GM12891 (cell line): ENCODE measurements at places on chromosomes 16 and 17.

DNA sequence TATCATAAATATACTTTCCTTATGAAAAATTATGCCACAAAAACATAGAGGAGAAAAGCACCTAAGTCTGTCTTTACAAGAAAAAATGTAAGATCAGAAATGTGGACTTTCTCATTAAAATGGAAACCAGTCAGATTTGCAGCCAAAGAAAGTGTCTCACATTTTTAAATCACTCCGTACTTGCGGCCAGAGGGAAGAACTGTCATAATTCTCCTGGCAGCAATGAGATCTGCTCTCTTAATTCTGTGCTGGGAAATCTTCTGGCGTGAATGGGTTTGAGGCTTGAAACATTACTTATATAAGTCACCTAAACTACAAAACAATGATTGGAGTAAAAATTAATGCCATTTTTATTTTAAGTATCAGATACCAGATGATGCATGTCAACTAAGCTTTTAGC lies 10.7 kb downstream of the C16orf95 start:
- no peak for DNase-seq

- DNase-seq = no peak
Observed at GRCh38 chr16:11312718-11313492, 31.8 kb upstream of the PRM1 start.

GRCh38 chr17:42459256-42459800 lies 650 bp downstream of the ATP6V0A1 start:
- DNase-seq = no peak

DNA sequence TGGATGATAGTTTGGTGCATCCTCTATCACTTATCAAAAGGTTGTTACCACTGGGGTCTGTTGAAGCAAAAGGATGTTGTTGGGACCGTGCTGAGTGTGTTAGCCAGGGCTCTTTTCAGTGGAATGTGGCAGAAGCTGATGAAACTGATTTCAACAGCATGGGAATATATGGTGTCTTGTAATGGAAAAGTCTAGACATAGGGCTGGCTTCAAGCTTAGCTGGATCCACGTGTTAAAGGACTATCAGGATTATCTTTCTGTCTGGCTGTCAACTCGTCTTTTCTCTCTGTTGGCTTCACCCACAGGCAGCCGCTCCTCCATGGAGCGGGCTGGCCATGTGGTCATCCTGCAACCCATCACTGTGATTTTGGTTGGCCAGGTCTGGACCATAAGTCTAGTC lies 8.7 kb downstream of the SNX29 start:
- DNase-seq = no peak

GRCh38 chr16:50769-51591 lies 2.4 kb downstream of the POLR3K start:
- no peak for DNase-seq

- no peak for DNase-seq
Observed at GRCh38 chr17:74190807-74191406, 12.6 kb upstream of the RPL38 start.

- DNase-seq = no peak
Observed at GRCh38 chr17:74380959-74381808, 13.9 kb downstream of the GPR142 start.

GRCh38 chr16:10107081-10107480 lies 75.1 kb downstream of the GRIN2A start:
- DNase-seq = no peak

GRCh38 chr16:49011901-49012300 lies 269.7 kb downstream of the CBLN1 start:
- DNase-seq = no peak

DNA sequence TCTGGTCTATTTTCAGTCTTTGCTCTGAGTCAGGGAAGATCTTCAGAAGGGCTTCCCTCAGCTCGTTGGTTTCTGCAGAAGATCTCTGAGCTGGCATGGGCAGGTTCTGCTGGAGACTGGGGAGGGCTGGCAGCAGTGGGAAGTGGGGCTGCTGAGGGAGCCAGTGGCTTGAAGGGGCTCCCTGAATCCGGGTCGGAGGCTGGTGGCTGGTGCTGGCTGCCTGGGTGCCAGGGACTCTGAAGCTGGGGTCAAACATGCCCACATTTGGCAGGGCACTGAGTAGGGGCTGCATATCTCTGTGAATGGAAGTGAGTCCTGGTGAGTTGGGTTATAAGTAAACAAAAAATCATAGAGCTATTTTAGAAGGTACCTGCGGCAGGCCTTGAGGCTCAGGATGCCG lies 67.0 kb downstream of the N4BP1 start:
- DNase-seq = no peak

DNA sequence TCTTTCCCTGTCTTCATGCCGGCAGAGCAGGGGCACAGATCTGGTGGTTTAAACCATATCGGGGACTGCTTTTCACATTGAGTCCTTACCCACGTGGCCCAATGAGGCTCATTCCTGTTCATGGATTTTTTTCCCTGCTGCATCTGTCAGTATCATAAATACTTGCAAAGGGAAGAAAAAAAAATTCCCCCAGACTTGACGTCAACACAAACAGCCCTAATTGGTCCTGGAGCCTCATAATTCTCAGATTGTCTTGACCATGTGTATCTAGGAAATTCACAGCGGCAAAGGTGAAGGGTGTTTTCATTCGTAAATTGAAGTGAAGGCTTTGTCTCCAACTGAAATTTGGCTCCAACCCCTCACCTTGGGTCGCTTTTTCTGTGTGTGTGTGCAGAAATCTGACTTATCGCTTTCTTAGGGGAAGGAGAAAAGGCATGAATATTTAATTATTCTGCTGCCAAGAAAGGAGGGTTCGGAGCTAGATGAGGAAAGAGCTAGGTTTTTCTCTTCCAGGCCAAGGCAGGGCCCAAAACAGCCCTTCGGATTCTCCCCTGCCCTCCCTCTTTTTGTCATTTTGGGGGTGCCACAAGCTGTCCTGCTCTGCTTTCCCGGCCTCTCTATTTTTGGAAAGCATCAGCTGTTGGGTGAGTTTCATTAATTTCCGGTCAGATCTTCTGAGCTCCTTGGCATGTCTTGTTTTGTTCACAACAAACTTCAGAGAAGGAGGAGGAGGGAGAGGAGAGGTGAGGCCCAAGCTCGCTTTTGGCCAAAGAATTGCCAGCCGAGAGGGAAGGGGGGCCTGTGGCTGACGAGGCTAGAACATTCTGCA lies 17.8 kb upstream of the CIBAR2 start:
- no peak for DNase-seq

DNA sequence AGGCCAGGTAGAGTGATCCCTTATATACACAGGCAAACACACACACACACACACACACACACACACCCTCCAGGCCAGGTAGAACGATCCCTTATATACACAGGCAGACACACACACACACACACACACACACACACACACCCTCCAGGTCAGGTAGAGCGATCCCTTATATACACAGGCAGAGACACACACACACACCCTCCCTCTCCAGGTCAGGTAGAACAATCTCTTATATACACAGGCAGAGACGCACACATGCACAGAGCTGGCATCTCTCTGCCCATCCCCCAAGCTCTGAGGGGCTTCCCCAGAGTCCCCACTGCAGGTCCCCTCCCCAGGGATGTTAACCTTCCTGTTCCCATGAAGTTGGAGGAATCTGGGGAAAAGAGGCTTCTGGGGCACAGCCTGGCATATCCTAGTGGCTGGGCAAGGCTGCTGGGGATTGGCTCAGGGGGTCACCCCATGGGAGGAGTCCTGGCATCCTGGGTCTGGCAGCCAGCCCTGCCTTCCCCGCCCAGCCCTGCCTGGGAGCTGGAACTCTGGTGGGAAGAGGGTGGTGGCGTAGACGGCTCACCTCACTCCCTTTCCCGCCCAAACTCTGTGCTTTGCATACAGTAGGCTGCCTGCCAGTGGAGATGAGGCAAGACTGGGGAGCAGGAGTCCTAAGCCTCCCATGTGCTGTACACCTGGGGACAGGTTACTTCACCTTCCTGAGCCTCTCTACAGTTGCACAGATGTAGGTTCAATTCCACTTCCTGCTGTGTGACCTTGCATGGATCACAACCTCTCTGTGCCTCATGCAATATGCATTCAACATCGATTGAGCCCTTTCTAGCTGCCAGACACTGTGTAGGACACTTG lies 41.8 kb downstream of the TEKT5 start:
- no peak for DNase-seq

GRCh38 chr16:8146256-8147012 lies 443.9 kb downstream of the TMEM114 start:
- DNase-seq = no peak

DNA sequence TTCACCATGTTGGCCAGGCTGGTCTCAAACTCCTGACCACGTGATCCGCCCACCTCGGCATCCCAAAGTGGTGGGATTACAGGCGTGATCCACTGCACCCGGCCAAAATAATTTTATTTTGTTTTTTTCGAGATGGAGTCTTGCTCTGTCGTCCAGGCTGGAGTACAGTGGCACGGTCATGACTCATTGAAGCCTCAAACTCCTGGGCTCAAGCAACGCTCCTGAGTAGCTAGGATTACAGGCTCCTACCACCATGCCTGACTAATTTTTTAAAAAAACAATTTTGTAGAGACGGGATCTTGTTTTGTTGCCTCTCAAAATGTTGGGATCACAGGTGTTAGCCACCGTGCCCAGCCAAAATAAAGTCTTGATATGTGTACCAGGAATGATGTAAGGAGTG lies 2.4 kb upstream of the TTLL6 start:
- no peak for DNase-seq

- DNase-seq = no peak
Observed at GRCh38 chr17:9330141-9330540, 245.5 kb downstream of the STX8 start.

GRCh38 chr17:74743755-74744154 lies 4.7 kb upstream of the NHERF1 start:
- DNase-seq = no peak

GRCh38 chr17:29661213-29661612 lies 38.5 kb upstream of the CORO6 start:
- no peak for DNase-seq

GRCh38 chr16:15782573-15783365 lies 74.1 kb downstream of the MYH11 start:
- DNase-seq = no peak

DNA sequence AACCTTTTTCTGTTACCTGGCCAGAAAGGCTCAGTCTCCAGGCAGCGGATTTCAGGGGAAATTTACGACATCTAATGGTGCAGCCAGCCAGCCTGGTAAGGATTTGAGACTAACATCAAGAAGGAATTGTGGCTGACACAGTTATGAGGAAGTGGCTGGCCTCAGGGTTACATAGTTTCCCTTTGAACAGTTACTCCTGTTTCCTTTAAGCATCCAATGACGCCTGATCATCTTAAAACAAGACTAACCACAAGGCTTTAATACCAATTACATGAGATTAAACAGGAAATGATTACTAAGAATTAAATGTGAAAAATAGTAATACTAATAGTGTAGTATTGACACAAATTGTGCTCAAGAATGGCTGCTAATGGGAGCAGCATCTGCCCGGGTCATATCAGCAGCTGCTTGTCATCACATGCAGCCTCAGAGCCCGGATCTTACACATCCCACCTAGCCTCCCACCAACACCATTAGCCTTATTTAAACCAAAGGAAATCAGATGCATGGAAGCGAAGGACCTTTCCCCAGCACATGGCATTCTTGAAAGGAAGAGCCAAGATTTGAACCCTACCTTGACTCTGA lies 431.8 kb downstream of the PMP22 start:
- DNase-seq = no peak

DNA sequence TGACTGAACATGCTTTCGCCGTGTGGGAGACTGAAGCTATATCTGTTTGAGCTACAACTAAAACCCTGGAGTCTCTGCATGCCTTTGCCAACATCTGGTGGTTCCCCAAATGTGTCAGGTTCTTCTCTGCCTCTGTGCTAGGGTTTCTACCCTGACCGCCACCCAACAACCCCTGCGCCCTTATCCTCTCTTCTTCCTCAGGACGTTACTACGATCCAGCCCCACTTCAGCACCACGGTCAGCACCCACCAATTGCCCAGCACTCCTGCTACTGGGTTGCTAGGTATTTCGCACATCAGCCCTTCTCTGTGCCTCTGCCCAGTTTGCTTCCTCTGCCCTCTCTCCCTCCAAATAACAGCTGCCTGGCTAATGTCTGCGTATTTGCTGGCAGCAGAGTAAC lies 106.3 kb upstream of the HSBP1 start:
- DNase-seq = no peak

DNA sequence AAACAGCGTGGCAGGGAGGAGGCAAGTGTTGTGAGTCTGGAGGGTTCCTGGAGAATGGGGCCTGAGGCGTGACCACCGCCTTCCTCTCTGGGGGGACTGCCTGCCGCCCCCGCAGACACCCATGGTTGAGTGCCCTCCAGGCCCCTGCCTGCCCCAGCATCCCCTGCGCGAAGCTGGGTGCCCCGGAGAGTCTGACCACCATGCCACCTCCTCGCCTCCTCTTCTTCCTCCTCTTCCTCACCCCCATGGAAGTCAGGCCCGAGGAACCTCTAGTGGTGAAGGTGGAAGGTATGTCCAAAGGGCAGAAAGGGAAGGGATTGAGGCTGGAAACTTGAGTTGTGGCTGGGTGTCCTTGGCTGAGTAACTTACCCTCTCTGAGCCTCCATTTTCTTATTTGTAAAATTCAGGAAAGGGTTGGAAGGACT lies at the start of gene CD19:
Gene CD19, plus strand, starts transcription at position 171 of the 425 bp plus-strand sequence. Its CDS starts 30 bp downstream, at position 201.
- no peak for DNase-seq

GRCh38 chr17:58513267-58513964 lies 1.0 kb downstream of the MTMR4 start:
- no peak for DNase-seq

DNA sequence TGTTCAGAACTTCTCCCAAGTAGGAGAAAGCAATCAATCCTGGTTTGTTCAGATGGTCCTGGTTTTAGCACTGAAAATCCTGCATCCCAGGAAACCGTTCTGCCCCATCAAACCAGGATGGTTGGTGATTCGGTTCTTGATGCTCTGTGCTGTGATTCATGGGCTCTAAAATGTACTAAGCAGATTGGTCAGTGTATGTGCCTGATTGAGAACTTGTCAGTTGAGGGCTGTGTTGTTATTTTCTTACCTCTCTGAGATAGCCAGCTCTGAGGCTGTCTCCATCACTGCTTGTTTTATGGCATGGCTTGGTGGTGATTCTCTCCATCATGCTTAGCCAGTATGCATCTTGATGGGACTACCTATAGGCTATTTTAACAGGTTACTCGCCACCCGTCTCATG lies 246.9 kb upstream of the RBFOX1 start:
- no peak for DNase-seq

DNA sequence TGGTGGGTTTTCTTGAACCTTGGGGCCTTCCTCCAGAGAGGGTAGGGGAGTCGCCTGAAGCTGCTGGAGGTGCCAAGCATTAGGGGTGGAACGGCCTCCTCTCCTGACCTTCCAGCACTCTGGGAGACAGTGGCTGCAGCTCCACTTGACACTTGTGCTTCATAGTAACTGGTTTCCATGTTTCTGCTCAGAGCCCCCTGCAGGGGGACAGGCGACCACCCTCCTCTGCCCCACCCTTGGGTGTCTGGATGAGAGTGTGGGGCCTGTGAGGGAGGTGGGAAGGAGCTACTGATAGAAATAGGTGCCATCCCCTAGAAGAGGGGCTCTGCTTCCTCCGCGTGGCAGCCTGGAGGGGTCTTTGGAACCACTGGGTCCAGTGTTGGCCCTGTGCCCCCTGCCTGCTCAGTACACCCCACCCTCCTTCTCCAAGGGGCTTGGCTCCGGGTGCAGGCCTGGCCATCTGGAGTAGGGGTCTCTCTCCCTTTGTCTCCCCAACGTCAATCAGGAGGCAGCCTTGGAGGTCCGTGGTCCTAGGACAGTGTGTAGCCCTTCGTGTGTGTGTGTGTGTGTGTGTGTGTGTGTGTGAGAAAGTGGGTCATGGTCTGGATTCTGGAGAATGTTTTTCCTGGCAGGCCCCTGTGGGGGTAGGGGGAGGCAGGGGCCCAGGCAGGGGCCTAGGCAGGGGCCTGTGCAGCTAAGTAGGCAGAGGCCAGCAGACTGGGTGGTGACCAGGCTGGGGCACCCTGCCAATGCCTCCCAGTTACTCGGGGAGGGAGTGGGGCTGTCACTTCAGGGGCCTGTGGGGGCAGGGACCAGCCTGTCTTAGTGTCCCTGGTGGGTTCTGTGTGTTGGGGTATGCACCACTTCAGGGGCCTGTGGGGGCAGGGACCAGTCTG lies 4.9 kb downstream of the LASP1 start:
- no peak for DNase-seq
